K562 (cell line): ENCODE measurements at places on chromosomes 2 and 18.

GRCh38 chr2:36812196-36812595 lies 115.7 kb downstream of the VIT start:
- DNase-seq, result peak; percentile 43

DNA sequence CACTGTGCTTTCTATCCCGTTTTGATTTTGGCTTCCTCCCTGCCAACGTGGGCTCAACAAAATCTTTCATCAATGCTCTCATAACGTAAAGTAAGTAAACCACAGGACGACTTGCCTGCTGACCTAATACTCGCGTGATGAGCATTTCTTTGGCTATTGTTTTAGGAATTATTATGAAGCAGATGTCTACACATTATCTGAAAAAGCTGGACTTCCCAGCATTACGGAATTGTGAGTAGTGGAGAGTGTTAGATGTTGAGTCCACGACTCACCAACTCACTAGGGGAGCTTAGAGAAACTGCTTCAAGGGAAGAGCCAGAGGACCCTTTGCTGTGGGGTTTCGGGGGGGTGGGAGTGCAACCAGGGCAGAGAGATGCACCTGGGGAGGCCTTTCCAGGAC lies 21.9 kb downstream of the HJURP start:
- no peak for DNase-seq

DNA sequence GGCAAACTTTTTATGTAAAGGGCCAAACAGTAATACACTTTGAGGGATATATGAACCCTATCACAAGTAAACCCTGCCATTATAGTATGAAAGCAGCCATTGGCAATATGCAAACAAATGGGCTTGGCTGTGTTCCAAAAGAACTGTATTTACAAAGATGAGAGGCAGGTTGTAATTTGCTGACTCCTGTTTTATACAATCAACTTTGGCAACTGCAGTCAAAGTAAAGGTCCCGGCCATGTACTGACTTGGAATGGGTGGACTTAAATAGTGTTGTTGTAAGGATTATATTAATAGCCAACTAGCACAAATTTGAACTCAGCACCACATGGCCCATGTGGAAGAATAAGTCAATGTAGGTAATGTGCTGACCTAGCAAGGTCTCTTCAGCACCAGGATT lies 223.4 kb downstream of the WDPCP start:
- no peak for DNase-seq

DNA sequence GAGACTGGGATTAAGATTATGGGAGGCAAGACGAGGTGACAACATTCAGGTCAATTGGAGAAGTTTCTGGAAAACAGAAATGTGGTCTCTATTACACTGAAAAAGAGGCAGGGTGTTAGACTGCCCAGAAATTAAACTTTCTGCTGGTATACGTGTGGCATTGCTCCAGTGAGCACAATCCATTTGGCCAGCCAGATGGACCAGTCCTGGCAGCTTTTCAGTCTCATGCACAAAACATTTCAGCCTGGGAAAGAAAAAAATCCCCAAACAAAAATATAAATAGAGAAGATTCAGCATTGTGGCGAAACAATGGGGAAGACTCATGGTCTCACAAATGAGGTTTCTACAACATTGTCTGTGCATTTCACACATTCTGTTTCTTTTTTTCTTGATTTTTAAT lies 113.9 kb downstream of the HNMT start:
- no peak for DNase-seq

GRCh38 chr2:196206804-196207203 lies 35.4 kb upstream of the STK17B start:
- no peak for DNase-seq

DNA sequence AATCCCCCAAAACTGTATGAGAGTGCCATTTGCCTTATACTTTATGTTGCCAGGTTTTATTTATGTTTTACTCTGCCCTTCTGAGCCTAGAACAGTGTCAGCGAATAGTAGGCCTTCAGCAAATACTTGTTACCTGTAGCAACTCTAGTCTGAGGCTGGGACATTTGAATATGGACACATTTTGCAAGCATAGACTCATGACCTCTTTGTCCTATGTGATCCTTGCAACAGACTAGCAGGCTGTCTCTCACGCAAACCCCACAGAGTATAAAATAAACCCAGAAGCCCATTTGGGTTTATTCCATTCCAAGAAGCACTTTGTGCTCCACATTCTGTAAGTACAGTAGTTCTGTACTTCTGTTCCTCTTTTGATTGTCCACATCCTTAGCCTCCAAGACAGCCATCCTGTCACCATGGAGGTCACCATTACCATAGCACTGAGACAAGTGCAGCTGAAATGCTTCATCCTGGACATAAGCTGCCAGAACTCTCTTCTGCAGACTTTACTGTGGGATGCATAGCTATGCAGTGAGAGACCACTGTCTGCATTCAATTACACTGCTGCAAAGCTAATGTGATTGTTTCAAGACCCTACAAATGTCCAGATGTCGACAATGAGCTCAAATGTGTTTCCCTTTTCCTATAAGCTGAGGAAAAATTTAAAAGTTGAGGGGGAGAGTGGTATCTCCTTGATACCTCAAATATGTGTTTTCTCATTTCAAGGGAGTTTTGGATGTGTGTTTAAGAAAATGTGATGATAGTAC lies 425.7 kb downstream of the PID1 start:
- no peak for DNase-seq

GRCh38 chr2:239897596-239898235 lies 127.4 kb downstream of the NDUFA10 start:
- DNase-seq, result no peak

- no peak for DNase-seq
Observed at GRCh38 chr18:77376733-77377094, 127.1 kb downstream of the GALR1 start.

GRCh38 chr2:18272148-18272494 lies 288.3 kb downstream of the RDH14 start:
- DNase-seq, result no peak

DNA sequence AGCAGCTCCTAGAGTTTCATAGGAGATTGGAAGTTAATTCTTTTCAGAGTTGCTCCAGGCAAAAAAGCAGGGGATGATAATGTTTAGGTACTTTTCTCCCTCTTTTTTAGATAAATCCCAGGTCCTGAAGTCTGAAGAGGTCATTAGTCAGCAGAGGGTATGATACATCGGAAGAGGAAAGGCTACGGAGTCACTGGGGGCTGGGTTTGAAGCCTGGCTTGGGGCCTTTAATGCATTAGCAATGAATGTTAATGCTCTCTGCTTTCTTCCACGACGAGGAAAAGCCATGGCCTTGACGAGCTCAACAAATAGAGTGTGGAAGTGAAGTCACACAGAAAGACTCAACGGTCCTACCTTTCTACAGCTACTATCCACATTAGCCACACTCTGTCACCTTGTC lies 235.1 kb downstream of the NCKAP5 start:
- no peak for DNase-seq

GRCh38 chr2:163757814-163758213 lies 22.0 kb upstream of the FIGN start:
- DNase-seq, result no peak

DNA sequence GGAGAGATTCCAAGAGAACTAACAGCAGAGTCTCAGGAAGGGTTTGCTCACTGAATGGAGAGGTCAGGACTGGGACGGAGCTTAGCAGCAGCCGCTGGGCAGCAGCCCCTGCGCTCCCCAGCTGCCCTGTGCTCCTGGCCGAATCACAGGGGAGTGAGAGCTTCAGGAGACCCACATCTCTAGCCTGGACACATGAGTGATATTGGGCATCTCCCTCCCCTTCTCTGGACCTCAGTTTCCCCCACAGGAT lies 511 bp downstream of the MATN3 start:
- DNase-seq, result no peak

DNA sequence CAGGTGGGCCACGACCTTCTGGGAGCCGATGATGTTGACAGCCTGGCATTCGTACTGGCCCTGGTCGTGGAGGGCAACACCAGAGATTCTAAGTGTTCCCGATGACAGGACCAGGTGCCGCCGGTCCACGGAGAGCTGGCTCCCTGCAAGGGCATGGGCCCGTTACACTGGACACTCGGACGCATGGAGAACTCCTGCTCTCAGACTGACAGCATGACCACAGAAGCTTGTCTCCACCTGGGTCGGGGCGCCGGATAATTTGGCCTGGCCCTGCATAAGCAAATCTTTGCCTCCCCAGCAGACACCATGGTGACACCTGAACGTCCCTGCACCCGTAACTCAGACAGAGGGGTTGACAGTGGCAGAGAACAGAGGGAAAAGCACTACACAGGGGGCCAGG lies 80.7 kb downstream of the PXDN start:
- no peak for DNase-seq

DNA sequence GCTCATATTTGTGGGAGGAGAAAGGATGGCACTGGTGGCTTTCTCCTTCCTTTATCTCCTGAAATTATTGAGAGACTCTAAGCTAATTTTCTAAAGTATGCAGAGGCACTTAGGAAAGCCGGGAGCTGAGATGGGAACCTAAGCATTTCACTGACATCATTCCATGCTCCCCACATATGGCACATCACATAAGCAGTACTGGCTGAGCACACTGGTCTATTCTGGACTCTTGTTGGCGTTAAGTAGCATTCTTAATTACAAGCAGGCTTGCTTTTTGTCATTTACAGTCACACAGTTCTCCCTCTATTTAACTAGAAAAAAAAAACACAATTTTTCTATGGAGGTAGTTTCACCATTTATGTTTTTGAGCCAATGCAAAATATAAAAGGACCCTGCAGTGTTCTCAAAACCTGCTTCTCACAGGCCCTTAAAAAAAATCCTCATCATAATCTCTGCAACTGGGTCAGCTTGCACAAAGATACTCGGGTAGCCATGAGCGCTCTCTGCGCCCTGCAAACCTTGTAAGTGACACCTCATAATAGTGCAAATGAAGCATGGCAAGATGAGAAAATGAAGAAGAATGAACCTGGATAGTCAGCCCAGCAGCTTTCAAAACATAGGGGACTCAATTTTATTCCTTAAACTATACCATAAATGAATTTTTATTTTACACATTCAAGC lies 688.6 kb downstream of the NRXN1 start:
- no peak for DNase-seq

GRCh38 chr18:45413180-45413836 lies 202.0 kb upstream of the SLC14A2 start:
- no peak for DNase-seq
